ENCODE measurements at places on chromosomes 12 and 14.

GRCh38 chr12:55937981-55938380, 7.0 kb downstream of the DGKA start:
- DNase-seq, result no peak

DNA sequence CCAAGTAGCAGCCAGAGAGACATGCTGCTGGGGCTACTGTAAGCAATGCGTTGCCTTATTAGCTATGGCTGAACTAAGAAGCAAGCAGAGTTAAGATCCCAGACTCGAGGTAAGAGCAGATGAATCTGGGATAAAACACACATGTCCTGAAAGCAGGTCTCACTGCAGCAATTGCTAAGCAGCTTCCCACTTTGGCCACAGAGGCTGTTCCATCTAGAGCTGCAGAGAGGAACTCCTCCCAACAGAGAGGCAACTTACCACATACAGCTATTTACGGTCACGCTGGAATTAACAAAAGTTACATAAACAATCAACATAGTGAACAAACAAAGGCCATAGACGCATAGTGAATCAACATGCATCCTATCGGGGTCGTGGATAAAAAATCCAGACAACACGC, 90.2 kb downstream of the KSR2 start:
- no peak for DNase-seq

DNA sequence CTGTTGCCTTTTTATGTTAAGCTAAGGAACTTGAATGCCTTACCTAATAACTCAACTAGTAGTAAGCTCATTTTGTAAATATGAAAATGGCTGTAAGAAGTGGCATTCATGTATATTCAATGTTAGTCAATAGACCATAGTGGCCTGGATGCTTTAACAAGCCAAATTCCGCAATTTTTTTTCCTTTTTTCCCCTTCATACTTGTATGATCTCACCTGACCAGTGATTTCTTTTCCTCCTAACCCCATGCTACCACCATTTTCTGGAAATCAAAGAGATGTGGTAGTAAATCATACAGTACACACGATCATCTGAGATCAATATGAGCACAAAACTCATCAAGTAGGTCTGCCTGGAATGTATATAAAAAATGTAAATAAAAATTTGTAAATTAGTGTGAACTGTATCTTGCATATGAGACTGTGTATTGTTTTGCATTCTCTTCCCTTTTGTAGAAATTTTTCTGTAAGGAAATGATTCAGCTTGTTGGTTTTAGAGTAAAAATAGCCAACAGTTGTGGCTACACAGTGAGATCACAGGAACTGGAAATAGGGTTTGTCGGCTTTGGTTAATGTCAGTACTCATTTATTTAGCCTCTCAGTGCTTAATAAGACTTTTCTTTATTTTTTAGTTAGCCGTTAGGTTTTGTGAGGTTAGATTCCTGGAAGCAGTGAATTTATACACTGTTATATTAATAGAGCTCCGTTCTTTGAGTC, 62.5 kb downstream of the ETNK1 start:
- peak; percentile 74 for DNase-seq

DNA sequence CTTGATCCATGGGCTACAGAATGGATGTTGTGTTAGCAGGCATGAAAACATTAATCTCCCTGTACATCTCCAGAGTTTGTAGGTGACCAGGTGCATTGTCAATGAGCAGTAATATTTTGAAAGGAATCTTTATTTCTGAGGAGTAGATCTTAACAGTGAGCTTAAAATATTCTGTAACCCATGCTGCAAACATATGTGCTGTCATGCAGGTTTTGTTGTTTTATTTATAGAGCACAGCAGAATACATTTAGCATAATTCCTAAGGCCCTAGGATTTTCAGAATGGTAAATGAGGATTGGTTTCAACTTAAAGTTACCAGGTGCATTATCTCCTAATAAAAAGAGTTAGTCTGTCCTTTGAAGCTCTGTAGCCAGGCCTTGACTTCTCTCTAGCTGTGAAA, 3.5 kb upstream of the FITM1 start:
- no peak for DNase-seq

- peak; percentile 77 for DNase-seq
Observed at GRCh38 chr12:42426746-42427145, 100.8 kb downstream of the PPHLN1 start.

DNA sequence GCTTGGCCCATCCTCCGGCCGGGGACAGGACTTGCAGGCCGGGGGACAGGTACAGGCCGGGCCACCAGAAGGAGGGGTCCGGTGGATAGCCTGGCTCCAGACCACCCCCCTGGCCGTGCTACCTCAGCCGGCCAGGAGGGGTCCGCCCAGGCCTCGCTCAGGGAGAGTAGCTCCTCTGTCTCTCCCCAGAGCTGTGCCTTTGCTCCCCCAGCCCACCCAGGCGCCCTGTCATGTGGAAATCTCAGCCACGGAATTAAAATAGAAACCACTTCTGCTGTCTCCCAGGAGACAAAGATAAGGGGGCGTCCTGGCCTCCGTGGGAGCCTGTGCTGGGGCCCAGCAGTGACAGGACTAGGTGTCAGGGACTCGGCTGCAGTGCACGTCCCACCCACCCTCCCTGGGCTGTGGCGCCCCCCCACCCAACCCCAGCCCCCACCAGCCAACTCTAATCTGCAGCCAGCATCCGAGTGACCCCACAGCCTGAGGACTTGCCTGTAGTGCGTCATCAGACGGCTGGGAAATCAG, 3.3 kb upstream of the CRIP2 start:
- no peak for DNase-seq

DNA sequence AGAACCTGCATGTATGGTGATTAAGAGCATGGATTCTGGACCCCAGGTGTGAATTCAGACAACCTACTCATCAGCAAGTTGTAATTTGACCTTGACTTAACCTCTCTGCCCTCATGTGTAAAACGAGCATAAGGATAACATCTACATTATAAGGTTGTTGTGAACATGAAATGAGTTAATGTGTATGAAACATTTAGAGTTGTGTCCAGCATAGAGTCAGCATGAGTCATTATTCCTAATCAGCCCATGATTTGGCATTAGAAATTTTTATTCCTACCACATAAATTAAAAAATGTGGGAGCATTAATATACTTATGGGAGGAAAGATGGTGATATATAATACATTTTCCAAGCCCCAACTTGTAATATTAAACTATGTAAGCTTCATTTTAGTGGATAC, 95.9 kb upstream of the DDHD1 start:
- DNase-seq, result no peak

DNA sequence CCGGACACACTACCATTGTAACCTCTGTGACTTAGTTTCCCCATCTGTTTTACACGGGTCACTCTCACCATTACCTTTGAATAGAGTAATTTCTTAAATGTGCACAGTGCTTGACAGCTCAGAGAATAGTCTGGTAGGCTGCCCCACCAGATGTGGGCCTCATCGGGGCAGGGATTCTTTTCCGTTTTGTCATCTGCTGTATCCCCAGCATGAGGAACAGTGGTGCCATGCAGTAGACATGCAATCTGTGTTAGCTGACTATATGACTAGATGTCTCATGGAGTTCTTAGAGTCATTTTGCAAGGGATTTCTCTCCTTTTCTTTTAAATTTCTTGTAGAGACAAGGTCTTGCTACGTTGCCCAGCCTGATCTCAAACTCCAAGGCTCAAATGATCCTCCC, 44.9 kb upstream of the PLEKHG3 start:
- no peak for DNase-seq

DNA sequence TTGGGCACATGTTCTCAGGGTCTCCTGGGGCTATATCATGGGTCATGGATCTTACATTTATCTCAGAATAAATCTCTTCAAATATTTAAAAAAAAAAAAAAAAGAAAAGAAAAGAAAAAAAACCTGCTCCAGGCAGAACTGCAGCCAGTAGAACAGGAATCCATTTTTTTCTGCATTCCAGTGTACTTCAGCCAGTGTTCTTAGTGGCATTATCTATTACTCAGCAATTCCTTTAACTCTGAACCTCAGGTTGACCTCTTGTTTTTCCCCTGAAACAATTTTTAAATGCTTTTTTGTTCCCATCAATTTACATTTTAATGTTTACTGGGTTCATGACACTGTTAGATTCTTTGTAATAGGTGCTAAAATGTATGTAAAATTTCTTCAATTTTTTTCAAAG, 66.7 kb upstream of the STXBP6 start:
- DNase-seq, result no peak

GRCh38 chr12:80939231-80939950, 1.7 kb upstream of the LIN7A start:
- peak; percentile 7 for DNase-seq

DNA sequence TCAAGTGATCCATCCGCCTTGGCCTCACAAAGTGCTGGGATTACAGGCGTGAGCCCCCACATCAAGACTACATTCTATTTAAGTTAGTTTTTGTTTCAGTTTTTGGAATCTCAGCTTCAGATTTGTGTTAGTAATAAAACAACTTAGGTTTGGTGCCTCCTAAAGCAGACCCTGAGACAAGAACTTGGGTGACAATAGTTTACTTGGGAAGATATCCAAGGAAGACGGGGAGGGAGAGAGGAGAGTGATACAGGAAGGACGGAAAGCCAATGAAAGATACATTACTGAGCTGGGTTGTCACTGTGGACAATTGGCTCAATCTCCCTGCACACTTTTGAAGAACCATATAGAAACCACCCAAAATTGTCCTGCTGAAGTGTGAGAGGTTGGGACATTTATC, 22.6 kb upstream of the PTGR2 start:
- no peak for DNase-seq

DNA sequence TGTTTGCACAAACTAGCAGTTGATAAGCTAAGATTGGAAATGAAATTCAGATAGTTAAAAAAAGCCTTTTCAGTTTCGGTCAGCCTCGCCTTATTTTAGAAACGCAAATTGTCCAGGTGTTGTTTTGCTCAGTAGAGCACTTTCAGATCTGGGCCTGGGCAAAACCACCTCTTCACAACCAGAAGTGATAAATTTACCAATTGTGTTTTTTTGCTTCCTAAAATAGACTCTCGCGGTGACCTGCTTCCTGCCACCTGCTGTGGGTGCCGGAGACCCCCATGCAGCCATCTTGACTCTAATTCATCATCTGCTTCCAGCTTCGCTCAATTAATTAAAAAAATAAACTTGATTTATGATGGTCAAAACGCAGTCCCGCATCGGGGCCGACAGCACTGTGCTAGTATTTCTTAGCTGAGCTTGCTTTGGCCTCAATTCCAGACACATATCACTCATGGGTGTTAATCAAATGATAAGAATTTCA, 335.6 kb downstream of the TMEM121 start:
- DNase-seq, result no peak

GRCh38 chr14:102565331-102565887, 27.0 kb upstream of the RCOR1 start:
- no peak for DNase-seq

GRCh38 chr12:116303929-116304328, 26.4 kb upstream of the MED13L start:
- peak; percentile 70 for DNase-seq

GRCh38 chr14:71135911-71136310, 228.7 kb downstream of the PCNX1 start:
- no peak for DNase-seq

DNA sequence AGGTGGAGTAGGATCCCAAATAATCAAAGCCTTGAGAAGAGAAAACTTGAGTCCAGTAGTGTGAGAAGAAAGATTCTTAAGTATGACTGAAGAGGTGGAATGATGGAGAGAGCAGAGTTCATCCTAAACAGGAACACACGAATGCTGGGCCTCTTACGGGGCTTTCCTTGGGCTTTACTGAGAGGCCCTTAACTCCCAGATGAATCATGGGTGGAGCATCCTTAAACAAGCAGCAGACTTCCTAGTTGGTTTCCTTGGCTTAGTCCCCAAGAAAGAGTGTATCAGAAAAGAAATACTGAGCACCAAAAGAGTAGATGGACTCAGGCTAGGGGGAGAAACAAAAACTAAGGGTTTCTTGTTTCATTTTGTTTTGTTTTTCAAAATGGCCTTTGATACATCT, 132.5 kb downstream of the GPR135 start:
- DNase-seq, result peak; percentile 92

GRCh38 chr12:43723134-43723533, 35.5 kb downstream of the PUS7L start:
- no peak for DNase-seq

DNA sequence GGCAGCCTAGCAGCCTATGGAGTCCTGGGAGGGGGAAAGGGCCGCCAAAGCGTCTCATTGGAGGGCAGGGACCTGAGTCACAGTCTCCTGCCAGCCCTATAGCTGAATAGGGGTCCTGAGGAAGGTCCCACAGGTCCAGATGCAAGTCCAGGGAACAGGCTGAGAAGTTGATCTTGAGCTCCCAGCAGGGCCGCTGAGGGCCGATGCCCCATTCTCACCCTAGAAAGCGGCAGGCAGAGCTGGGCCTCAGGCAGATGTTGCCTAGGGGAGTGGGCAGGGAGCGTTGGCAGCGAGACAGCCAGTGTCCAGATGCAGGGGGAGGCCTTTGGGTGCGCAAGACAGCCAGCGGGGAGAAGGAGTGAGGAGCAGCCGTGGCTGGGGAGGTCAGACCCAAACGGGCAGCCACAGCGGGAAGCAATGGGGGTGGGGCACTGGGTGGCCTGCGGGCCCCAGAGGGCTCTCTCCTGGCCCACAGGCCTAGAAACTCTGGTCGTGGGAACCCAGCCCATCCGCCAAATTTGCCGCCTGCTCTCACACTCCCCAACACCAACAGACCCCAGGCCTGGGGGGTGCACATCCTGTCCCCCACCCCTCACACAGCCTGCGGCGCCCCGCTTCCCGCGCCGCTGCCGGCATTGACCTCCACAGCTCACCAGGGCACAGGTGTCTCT, 1.1 kb downstream of the HDAC7 start:
- peak; percentile 36 for DNase-seq

- no peak for DNase-seq
Observed at GRCh38 chr12:42262271-42262670, 24.2 kb upstream of the YAF2 start.

GRCh38 chr14:59101476-59101875, 87.0 kb upstream of the DAAM1 start:
- DNase-seq, result no peak

- no peak for DNase-seq
Observed at GRCh38 chr14:50967790-50968189, 23.5 kb upstream of the PYGL start.

- no peak for DNase-seq
Observed at GRCh38 chr12:53991077-53991460, 6.1 kb downstream of the HOXC10 start.

- DNase-seq, result no peak
Observed at GRCh38 chr14:49623941-49624839, 3.6 kb downstream of the MGAT2 start.

GRCh38 chr12:71694099-71694820, 8.4 kb downstream of the TMEM19 start:
- DNase-seq, result no peak

GRCh38 chr12:110371408-110372055, 32.0 kb downstream of the ANAPC7 start:
- no peak for DNase-seq

- DNase-seq, result no peak
Observed at GRCh38 chr12:132477017-132477702, 12.8 kb upstream of the FBRSL1 start.

DNA sequence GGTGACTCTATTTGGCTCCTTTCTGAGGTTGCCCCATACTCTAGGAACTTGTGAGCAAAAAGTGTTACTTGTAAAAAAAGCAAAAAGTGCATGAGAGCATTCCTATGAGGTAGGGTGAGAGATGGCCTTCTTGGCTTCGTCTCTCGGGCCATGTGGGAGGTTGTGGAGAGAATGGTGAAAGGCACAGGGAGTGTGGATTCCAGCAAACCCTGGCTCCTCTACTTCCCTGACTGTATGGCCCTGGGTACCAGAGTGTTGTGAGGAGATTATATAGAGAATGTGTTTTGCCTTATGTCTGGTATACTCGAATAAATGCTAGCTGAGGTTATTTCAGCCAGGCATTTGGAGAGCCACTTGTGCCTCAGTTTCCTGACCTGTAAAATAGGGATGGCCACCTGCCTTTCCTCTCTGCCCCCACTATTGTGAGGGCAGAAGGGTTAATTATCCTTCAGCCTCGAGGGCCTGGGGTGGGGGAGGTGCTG, 11.0 kb downstream of the PLEKHG3 start:
- no peak for DNase-seq

All from fibroblast of pulmonary artery (primary cell).